ENCODE measurements at places on chromosomes 3 and 15.

- DNase-seq: no peak
Observed at GRCh38 chr3:1082108-1082507, 10.7 kb upstream of the CNTN6 start.

DNA sequence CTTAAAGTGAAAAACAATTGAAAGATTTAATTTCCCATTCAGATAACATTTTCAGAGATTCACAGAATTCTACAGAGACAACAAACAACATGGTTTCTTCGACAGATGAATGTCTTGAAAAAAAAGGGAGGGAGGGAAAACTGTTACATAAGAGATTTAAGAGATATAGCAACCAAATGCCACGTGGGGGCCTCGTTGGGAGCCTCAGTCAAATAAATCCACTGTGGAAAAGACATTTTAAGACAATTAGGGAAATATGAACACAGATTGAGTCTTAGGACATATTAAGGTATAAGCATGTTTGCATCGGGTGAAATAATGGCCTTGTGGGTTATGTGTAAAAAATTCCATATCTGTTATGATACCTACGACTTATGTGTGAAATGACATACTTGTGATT, 5.0 kb upstream of the PRRT3 start:
- no peak for DNase-seq

- no peak for DNase-seq
Observed at GRCh38 chr15:60523056-60523455, 44.1 kb upstream of the ICE2 start.

- DNase-seq: peak; percentile 22
Observed at GRCh38 chr3:71581457-71582035, 2.0 kb downstream of the FOXP1 start.

DNA sequence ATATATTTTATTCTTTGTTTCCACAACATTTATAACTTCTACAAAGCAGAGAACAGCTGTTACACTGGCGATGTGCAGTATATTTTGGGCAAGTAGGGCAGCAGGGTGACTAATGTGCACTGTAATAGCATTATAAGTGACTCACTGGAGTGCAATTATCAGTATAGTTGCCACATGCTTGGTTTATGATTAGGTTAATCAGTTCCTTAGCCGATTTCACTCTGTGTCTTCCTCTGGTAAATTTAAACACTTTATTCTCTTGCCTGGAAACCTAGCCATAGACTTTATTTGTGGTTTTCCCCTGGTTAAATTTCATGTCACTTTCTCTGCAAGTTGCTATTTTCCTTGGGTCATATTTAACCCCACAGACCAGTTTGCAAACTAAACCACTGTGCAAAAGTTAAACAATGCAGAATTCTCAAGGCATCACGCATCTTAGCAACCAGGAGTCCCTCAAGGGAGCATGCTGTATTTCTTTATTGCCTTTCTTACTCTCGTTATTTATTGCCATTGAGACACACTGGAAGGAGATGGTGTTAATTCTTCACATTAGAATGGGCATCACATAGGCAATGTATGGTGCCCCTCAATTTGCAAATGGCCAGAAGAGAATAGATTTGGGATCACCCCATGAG, 690.2 kb upstream of the DPPA4 start:
- DNase-seq: no peak

DNA sequence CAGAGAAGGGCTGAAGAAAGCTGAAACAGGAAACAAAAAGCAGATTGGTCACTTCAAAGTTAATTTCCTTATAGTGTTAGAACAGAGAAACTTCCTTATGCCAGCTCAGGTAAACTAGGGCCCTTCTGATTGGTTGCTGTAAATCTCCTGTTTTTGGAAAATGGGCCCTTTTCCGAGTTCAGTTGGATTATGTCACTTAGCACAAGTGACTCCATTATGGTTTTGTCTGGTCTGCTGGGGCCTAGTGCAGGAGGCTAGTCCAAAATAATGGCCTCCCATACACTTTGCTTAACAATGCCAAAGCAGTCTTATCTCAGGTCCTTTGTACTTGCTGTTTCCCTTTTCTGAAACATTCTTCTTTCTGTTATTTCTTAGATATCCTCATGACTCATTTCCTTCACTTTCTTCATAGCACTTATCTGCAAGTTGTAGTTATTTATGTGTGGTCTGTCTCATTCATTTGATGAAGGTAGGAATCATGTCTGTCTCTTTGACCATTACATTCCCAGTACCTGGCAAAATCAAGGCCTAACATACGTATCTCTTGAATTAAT, 7.7 kb upstream of the DCP1A start:
- DNase-seq: no peak

DNA sequence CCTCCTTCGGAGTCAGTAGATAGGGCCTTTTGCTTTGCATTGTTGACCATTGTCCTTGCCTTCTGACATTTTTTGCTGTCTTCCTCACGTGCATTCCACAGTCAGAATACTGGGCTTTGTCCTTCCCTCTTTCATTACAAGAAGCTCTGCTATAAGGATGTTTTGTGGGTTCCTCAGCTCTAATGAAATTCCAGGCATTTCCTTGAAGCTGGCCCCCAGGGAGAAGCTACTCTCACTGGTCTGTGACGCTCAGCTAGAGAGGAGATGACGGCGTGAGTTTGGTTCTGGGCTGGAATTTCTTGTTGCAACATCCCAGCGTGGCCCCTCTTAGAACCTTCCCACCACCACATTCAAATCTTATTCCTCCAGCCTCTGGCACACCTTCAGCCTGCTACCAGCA, 210.2 kb downstream of the TJP1 start:
- DNase-seq: no peak

GRCh38 chr3:14274999-14275961, 96.7 kb downstream of the LSM3 start:
- no peak for DNase-seq

GRCh38 chr15:101055411-101055810, 136.3 kb downstream of the LRRK1 start:
- no peak for DNase-seq

DNA sequence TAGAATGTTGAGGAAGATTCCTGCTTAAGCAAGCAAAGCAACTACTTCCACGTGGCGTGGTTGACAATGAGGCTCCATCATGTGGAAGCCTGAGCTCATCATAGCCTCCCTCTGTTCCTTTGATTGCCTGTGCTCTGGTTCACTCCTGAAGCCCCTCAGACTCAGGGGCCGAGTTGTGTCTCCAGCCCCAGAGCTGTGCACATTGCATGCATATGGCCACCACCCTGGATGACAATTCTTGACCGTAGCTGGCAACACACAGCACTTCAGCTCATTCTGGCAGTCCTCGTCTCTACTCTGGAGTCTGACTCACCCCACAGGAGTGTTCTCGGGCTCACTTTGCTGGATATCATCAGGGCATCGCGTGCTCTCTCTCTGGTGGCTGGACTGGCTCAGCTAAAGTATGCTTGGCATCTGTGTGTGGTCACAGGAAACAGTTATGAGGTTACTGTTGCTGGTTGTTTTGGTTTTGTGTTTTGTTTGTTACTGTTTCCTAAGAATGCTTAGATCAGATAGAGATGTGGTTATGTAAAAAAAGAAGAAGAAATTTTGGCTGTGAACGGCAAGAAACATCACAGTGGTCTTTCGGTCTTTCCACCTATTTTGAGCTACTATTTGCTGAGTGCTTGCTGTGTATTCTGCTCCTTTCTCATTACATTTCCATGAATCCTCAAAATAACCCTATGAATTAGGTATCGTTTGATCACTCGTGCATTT, 41.6 kb upstream of the MRPS22 start:
- DNase-seq: no peak

DNA sequence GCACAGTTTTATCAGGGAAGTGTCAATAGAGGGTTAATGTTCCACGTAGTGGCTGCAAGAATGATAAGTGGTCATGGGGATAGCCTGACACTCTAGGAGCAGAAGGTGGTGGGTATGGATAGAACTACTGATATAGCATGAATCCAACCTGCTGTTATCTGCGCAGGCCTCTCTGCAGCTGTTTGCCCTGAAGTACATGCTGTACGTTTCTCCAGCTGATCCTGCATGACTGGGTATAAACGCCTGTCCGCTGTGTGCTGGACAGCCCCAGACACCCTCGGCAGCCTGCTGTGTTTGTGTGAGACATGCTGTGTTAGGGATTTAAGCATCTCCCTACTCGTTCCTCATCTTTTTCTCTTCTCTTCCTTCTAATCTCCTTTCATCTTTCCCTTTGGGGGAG, 87.1 kb downstream of the LPP start:
- no peak for DNase-seq

DNA sequence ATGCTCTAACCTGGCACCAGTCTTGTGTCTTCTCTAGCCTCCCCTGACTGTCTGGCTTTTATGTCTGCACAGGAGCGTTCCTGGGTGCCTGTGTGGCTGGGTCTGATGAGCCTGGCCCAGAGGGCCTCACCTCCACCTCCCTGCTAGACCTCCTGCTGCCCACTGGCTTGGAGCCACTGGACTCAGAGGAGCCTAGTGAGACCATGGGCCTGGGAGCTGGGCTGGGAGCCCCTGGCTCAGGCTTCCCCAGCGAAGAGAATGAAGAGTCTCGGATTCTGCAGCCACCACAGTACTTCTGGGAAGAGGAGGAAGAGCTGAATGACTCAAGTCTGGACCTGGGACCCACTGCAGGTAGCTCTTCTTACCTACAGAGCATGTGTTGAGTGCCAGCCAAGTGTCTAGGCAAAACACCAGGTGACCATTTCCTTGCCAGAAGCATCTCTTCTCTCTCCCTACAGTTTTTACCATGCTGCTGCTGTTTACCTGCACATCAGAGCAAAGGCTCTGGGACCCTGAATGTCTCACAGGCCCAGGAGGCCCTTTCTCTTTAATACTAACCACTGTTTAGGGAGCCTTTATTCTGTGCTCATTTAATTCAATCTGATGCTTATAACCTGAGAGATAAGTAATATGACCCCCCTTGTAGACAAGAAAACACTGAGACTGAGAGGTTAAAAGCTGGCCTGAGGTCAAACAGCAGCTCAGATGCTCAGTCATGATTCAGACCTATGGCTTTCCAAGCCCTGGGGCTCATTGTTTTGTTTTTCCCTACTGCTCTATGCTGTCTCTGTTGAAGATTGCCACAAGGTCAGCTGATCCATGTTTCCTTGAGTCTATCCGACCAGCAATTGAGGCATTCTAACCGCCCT, 10.4 kb downstream of the PODXL2 start:
- no peak for DNase-seq

GRCh38 chr3:10757821-10758130, 58.3 kb upstream of the SLC6A11 start:
- no peak for DNase-seq

- no peak for DNase-seq
Observed at GRCh38 chr3:55065331-55065730, 137.5 kb upstream of the LRTM1 start.

GRCh38 chr3:182606905-182607504, 186.3 kb upstream of the ATP11B start:
- no peak for DNase-seq

- no peak for DNase-seq
Observed at GRCh38 chr15:90087454-90088154, 14.7 kb downstream of the IDH2 start.

DNA sequence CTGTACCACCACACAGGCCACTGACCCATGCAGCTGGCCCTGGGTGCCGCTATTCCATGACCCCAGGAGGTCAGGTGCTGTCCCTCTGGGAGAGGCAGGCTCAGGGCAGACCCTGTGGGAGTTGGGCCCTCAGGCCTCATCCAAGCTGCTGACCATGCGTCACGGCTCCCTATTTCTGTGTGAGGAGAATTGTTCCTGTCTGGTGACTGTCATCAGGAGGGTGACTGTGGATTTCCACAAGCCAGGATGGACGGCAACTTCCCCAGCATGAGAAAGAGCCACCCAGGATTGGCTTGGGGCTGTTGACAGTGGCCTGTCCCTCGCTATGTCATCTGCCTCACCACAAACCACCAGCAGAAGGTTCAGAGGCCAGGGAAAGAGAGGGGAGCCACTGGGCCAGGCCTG, 41.4 kb downstream of the ZDHHC19 start:
- DNase-seq: no peak

- no peak for DNase-seq
Observed at GRCh38 chr3:71393093-71393492, 190.4 kb downstream of the FOXP1 start.

- DNase-seq: no peak
Observed at GRCh38 chr15:40942337-40942854, 10.9 kb upstream of the CHAC1 start.

DNA sequence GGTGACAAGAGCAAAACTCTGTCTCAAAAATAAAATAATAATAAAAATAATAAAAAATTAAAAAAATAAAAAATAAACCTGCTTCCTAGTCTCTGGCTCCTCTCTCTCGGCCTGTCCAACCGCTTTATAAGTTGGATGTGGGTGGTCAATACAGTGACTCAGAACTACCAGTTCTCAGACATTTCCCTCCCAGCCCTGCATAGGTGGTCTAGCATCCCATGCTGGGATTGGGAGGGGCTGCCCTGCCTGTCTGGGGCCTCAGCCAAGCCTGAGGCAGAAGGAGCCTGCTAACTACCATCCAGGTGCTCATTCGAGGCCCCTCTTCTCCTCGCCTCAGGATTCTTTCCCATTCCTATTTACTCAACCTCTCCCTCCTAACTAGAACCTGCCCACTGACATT, 33.3 kb upstream of the BLM start:
- DNase-seq: no peak

- no peak for DNase-seq
Observed at GRCh38 chr15:83871808-83872559, 218.1 kb downstream of the ADAMTSL3 start.

DNA sequence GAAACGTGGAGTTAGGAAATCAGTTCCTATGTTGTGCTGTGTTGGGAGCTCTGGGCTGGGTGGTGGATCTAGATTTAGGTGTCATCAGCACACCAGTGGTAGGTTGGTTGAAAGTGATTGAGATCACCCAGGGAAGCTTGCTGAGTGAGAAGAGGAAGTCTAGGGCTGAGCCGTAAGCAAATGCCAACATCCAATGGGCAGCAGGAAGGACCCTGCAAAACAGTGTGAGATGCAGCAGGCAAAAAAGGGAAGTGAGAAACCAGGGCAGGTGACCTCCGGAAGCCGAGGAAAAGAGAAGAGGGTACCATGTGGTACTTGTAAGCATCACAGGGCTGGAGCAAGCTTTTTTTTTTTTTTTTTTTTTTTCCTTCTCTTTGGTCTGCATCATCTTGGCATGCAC, 15.9 kb upstream of the COPG1 start:
- DNase-seq: no peak

DNA sequence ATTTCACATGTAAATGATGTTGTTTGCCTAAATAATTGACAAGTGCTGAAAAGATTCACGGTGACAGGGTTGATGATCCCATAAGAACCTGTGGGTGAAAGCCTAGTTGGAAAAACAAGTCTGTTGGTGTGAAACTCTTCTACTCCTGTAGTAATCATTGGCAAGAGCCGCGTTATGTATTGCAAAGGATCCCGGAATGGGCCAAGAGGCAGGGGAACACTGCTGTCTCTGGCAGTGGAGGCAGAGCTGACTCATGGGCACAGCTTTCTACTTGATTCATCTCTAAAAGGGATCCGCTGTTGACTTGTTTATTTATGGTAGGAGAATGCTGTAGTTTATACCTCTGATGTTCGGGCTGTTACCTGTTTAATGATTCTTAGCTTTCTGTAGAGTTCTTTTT, 63.1 kb downstream of the MAP6D1 start:
- DNase-seq: no peak

- DNase-seq: no peak
Observed at GRCh38 chr3:5002174-5002870, 23.1 kb downstream of the BHLHE40 start.

- DNase-seq: no peak
Observed at GRCh38 chr15:64460724-64461720, 644 bp downstream of the ZNF609 start.

Data from T-helper 17 cell (primary cell).